ENCODE measurements at places on chromosomes 2 and 18.

DNA sequence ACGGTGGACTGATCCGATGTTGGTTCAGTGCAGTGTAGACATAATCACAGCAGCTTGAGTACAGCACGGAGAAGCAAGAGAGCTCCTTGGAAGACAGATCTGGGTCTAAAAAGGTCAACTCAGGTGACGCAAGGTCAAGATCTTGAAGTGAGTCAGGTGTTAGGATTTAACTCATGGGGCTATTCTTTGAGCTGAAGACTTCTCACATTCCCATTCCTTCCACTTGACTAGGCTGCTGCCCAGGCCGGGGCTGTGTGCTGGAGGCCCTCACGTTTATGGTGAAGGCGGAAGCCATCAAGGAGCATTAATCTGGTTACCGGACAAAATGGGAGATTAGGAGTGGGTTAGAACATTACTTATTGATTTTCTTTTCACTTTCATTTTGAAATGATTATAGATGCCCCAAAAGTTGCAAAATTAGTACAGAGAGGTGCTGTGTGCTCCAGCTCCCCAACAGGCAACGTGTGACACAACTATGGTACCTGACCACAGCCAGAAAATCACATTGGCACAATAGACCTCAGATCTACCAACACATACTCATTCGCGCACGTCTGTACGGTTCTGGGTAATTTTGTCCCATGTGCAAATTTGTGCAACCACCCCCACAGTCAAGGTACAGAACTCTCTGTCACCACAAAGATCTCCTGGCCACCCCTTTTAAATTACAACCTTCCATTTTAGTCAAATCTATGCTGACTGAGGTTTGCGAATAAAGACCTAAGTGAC lies 77.6 kb upstream of the SEC11C start:
- no peak for DNase-seq

- DNase-seq, result peak; percentile 12
These were observed 30.2 kb downstream of the TGFBRAP1 start for GRCh38 chr2:105299290-105299689.

- DNase-seq, result no peak
These were observed 77.9 kb upstream of the ZNF804A start for GRCh38 chr2:184520441-184520840.

DNA sequence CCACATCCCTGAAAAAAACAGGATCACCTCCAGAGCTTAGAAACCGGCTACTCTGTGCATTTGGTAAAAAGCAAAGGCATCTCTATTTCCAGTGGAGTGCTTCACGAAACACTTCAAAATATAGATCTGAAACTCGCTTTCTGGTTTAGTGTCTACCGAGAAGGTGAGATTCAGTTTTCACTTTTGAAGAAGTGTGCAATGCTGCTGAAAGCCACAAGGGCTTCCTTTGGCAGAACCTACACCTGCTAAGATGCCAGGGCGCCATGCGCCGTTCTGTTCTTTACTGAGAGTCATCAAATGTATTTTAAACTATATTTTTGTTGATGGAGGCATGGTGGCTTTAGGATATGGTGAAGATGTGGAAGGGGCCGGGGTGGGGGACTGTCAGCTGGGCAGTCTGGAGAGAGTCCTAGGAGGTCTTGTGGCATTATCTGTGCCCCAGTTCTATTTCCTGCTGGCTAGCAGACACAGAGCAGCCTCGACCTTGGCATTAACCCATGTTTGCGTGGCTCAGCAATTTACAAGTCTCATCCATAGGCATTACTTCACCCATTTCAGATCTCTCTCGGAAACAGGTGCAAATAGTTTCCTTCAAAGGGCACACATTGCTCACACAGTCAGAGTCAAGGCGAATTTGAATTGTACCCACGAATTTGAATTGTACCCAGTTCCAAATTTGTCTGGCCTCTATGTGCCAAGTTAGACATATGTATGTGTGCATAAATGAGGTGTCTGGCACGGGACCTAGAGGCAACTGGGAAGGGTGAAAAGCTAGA lies 46.7 kb upstream of the KCNF1 start:
- peak; percentile 85 for DNase-seq

DNA sequence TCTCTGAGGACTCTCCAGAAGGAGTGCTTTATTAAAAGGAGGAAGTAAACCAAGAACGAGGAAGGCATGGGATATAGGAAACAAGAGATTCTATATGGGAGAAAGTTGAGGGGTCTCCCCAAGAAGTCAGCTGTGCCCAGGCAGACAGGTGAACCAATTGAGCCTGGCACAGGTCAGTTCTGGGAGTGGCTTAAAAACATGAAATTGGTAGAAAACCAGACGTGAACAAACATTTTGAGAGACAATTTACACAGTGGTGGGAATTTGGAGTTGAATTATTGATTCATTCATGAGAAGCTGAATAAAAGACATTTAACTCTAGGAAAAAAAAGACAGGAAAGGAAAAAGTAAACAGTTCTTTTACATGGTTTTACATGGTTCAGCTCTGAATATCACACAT lies 16.4 kb downstream of the PLEKHH2 start:
- DNase-seq, result no peak

DNA sequence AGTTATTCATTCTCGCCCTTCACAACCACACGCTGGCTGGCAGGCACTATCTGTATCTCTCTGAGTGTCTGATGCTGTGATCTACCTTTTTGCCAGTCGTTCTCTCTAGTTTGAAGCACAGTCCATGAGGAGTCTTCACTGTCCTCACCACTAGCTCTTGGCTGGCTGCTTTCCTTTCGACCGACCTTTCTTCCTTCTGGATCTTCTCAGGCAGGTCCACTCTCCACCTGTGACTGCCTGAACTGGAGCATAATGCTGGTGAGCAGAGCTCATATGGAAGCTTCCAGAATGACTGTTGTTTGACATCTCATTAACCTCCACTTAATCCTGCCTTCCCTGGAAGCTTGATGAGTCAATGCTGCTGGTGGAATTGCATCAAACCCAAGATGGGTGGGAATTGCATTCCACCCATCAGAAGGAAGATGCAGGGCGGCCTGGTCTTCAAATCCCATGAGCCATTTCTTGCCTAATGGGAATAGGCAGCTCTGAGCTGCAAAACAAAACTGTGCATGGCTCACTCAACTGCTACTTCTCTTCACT lies 283.5 kb upstream of the HDAC4 start:
- no peak for DNase-seq

DNA sequence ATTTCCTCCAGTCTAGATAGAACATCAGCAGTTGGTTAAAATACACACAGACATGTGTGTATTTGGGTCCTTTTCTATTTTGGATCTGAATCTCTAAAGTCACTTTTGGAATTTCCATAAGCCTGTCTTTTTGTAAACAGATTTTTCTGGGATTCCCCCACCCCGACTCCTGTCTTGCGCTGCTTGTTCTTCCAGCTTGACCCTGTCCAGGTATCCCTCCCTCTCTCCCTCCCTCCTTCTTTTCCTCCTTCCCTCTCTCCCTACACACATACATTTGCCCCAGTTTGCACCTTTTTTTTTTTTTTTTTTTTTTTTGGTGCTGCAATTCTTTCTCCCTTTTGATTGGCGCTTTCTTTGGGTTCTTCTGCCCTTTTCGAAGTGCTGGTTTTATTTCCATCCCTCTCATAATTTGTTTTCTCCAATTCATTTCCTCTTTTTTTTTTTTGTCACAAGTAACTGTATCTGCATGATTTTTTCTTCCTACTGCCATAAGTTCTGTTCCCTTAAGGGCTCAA lies 114.8 kb upstream of the SERTAD2 start:
- no peak for DNase-seq

- DNase-seq, result no peak
These were observed 69.6 kb upstream of the MGAT4A start for GRCh38 chr2:98800330-98801064.

DNA sequence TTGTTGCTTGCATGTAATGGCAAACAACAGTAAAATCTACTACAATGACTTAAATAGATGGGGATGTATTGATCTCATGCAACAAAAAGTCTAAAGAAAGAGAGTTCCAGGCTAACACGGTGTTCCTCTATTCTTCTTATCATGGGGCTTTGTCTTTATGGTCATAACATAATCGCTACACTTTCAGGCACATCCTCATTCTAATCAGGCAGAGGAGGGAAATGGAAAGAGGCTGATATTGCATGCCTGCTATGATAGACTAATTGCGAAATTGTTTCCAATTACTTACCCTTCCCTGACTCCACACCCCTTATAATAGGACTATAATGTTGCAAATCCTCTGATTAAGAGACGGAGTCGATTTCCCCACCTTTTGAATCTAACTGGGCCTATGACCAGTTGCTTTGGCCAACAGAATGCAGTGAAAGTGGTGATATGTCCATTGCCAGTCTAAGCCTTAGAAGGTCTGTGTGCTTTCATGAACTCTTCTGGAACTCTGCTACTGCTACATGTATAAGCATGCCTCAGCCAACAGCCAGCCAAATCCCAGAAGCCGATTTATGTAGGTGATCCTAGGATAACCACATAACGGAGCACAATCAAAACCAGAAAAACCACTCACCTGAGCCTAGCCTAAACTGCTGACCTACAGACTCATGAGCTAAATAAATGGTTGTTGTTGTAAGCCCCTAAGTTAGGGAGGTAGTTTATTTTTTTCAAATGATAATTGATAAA lies 180.3 kb upstream of the TACR1 start:
- DNase-seq, result no peak

DNA sequence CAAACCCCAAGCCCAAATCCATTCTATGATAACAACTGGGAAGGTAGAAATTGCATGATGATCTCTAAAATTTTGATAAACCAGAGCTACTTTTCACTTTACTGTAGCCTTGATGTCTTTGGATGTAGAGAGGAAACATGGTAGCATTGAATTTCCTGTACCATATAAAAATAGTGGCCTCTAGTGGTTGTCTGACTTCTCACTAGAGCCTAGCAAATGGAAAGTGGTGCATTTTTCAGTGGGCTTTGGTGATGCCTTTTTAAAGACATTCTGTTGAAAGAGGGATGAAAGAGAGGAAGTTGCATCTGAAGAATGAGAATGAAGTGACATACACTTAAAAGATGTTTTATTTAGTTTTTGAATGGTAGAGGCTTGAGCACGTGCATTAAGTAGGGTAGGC lies 662.2 kb downstream of the XIRP2 start:
- peak; percentile 19 for DNase-seq

- no peak for DNase-seq
These were observed 181.8 kb downstream of the SNTG2 start for GRCh38 chr2:1132328-1132969.

DNA sequence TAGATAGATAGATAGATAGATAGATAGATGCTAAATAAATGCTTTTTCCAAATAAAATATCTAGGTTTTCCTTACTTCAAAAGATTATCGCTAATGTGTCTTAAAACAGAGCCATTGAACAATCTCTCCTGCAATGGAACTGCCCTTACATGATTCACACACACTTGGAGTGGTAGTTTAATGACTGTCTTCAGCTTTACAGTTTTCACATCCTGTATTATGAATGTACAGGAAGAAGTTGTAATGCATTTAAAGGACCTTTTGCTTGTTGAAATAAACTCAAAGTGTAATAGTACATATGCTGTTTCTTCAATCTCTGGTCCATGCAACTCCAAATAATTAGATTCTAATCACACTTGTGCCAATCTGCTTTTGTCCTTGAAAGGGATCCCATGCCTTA lies 797.6 kb upstream of the CDH2 start:
- DNase-seq, result no peak

- DNase-seq, result no peak
These were observed 287.2 kb upstream of the GYPC start for GRCh38 chr2:126368758-126369157.

GRCh38 chr18:74478316-74478715 lies 17.8 kb upstream of the CNDP2 start:
- DNase-seq, result no peak

GRCh38 chr2:165141601-165142354 lies 62.1 kb downstream of the SCN3A start:
- DNase-seq, result peak; percentile 20
